CD8-positive, alpha-beta memory T cell (primary cell): ENCODE measurements at places on chromosomes 4 and X. TPM values are rescaled to one million over a fixed set of nuclear protein-coding genes. Genes with fewer than 3 reads are reported as not detected.

Gene EDA
- total RNA-seq, result 0.57 TPM

DNA sequence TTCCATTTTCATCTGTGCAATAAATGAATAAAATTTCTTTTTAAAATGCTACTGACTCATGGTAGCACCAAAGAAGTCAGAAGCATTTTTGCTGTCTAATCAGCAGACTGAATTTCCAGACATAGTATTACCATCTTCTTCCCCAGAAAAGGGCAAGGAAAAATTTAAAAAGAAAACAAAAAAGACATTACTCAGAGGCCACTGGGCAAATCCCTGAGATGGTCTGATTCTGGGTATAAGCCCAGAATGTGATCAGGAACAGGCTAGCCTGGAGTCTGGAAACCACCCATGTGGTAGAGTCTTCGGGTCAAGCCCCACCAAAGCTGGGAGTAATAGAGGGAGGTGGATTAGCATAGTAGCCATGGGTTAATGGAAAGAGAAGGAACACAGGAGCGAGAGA is 342.8 kb downstream of the FBXW7 start:
- no peak for DNase-seq

GRCh38 chrX:148441387-148441786 is 59.0 kb upstream of the AFF2 start:
- DNase-seq, result no peak

Gene TRIM61
- total RNA-seq, result 2.7 TPM

DNA sequence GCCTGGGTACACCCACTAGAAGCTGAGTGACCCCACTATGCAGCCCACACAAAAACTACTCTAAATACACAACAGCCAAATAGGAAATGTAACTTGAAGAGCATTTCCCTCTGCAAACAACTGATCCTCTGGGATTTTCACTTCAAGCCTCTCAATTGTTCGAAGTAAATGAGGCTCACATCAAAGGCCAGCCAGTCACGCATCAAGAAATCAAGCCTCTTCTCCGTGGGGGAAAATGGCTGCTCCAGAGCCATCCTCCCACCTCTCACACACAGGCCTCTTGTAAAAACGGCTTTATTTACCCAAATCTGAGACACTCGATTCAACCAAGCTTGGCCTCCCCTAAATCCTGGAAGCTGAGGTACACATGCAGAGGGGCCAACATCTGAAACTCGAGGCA is 14.3 kb downstream of the PCDH19 start:
- no peak for DNase-seq

Gene CENPVL1
- not detected for total RNA-seq
